ENCODE measurements at places on chromosomes 5 and 9. TPM values are rescaled to one million over a fixed set of nuclear protein-coding genes. Genes with fewer than 3 reads are reported as not detected.

- DNase-seq, result no peak
These were observed 185.2 kb upstream of the KLF4 start for GRCh38 chr9:107674721-107675277.

- DNase-seq, result peak; percentile 19
These were observed 54.2 kb downstream of the RASGRF2 start for GRCh38 chr5:81014348-81014747.

- no peak for DNase-seq
These were observed 55.4 kb downstream of the ACER2 start for GRCh38 chr9:19464061-19464763.

DNA sequence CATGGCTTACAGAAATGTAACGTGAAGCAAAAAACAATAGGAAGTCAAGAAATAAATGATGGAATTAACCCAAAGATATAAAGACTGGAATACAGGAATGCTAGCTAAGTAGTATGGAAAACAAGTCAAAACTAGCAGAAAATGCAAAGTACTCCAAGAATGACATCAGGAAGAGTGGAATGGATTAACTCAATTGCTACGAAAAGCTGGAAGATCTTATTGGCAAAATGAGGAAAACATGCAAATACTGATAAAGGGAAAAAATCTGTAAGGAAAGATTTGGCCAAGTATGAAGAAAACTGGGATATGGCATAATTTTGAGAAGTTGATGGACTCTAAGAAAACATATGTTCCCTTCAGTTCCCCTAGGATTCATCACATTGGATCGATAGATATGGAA is 324.5 kb upstream of the ZNF608 start:
- DNase-seq, result no peak

DNA sequence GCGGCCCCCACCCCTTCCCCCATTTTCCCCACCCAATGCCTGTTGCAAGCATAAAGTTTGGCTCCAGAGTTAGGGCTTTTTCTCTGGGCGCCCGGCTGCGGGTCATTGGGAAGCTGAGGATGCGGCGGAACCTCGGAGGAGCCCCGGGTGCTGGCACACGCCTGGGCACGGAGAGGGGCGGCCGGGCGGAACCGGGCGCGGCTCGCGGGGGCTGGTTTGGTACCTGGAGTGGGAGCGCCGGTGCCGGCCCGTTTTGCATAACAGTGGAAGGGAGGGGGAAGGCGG is 1.2 kb downstream of the PPARGC1B start:
- DNase-seq, result peak; percentile 70

DNA sequence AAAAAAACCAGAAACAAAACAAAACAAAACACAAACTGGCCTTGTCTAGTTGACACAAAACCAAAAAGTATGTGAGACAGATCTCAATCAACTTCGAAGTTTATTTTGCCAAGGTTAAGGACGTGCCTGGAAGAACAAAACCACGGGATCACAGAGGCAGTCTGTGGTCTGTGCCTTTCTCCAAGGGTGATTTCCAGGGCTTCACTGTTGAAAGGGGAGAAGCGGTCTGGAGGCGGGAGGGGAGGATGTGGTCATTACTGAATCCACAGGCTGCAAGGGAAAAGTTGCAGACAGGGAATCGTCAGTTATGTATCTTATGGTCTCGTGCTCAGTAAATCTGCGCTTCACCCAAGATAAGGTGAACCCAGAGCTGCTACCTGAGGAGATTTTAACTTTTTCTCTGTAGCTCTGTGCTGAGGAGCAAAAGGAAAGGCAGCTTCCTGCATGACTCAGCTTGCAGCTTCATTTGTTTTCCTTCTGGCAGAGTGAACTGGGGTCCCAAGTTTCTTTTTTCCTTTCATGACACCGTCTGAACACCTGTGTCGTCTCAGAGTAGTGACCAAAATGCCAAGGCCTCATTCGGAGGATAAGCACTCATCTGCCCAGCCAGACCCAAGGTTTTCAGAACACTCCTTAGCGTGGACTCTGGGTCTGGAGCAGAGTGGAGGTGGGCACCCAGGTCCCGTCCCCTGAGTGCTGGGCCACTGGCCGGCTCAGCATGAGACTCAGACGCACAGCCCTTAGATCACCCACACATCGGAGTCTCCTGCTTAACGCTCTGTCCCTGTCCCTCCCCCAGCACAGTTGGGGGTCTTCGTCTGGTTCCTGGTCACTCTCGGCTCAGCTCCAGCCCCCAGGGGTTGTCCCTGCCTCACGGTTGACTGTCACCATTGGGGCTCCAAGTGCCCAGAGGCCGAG is 25.9 kb downstream of the ROPN1L start:
- DNase-seq, result no peak

- no peak for DNase-seq
These were observed 13.1 kb downstream of the RNF44 start for GRCh38 chr5:176524138-176524537.

DNA sequence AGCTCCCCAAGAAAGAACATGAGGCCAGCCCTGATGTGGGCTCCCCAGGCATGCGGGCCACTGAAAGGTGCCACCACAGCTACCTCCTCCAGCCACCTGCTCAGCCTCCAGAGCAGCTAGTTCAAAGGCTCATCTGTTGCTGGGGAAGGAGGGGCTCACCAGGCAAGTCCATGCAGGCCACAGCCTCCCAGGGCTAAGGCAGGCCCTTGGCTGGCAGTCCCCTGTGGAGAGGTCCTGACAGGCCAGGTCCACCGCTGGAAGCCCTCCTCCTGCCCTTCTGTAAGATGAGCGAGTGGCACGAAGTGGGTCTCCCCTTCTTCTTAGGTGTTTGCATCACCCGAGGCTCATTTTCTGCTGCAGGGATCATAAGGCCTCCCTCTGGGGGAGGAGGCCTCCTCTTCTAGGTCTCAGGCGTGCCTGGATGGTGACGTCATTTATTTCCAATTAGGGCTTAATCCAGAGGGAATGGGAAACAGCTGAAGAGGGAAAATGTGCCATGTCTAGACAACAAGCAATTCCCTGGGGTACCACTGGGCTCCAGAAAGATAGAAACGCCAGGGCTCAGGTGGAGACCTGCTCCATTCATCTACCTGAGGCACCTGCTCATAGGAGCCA is 91.6 kb downstream of the CFAP90 start:
- DNase-seq, result peak; percentile 52

DNA sequence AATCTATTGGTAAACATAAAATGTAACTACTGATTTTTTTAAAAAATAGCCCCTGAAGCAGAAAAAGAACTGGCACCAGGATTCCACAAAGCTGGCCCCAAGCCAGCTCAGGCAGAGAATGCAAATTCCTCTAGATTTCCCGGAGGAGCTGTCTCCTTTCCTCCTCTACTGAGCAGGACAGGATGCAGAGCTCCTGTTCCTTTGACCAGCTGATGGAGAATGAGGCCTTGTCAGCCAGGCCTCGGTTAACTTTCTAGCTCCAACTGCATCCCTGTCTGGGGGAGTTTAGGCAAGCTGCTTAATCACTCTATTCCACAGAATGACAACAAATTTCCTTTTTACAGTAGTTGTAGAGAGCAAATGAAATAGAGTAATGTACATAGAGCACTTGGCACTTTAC is 155.5 kb downstream of the GNAQ start:
- peak; percentile 47 for DNase-seq

DNA sequence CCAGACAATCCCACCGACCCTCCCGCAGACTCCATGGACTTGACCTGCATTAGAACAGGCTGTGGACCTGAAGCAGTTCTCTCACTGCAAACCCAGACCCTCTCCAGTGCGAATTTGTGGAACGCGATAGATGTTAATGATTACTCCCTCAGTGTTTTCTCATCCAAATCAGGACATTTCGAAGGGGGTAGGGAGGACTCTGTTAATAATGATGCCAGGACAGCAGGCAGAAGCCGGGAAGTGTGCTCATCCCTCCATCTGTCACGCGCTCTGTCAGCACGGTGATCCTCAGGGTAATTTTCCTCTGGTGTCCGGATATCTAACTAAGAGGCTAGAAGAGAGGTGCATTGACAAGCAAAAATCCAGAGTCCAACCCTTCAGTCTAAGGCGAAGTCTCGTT is 18.8 kb downstream of the RAPGEF1 start:
- DNase-seq, result no peak

GRCh38 chr9:128116104-128117083 is 11.1 kb downstream of the PTGES2 start:
- no peak for DNase-seq

GRCh38 chr5:13700626-13701025 is 243.9 kb downstream of the DNAH5 start:
- DNase-seq, result no peak

DNA sequence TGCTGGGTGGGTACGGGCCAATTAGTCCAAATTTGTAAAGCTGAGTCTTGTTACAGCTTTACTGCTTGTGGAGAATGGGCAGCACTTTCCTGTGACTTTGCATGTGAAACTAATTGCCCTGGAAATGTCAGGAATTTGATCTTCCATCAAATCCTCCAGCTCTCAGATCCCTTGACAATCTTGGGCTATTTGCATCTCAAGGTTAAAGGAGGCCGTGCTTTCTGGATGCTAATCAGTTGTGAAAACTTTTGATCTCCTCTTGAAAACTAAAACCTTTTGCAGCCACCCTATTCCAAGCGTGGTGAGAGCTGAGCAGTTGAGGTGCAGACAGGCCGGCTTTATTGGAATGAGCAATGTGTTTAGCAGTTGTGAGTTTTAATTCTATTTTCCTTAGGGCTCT is 68.0 kb upstream of the CLINT1 start:
- DNase-seq, result no peak

- no peak for DNase-seq
These were observed 54.6 kb downstream of the MVB12B start for GRCh38 chr9:126381195-126381594.

GRCh38 chr5:142736247-142736632 is 33.9 kb upstream of the ARHGAP26 start:
- DNase-seq, result no peak

DNA sequence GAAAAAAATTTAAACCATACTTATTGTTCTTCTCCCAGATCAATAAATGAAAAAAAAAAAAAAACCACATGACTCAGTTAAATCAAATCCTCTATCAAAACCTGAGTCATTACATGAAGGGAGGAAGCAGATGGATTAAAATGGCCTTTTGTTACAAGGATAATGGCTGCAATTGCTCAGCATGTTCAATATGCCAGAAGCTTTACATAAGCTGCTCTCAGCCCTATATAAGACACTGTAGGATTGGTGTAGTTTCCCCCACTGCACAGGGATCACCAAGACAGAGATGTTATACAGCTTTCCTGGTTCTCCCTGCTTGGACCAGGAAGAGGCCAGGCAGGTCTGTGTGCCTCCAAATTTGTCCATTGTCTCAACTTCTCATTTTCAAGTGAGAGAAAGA is 101.6 kb upstream of the MAP1B start:
- DNase-seq, result peak; percentile 4

GRCh38 chr9:110126986-110127864 is 80.7 kb downstream of the C9orf152 start:
- no peak for DNase-seq

GRCh38 chr5:122760236-122760635 is 14.6 kb upstream of the SNX2 start:
- DNase-seq, result no peak

GRCh38 chr9:137243626-137244485 is 2.8 kb downstream of the TUBB4B start:
- DNase-seq, result no peak

DNA sequence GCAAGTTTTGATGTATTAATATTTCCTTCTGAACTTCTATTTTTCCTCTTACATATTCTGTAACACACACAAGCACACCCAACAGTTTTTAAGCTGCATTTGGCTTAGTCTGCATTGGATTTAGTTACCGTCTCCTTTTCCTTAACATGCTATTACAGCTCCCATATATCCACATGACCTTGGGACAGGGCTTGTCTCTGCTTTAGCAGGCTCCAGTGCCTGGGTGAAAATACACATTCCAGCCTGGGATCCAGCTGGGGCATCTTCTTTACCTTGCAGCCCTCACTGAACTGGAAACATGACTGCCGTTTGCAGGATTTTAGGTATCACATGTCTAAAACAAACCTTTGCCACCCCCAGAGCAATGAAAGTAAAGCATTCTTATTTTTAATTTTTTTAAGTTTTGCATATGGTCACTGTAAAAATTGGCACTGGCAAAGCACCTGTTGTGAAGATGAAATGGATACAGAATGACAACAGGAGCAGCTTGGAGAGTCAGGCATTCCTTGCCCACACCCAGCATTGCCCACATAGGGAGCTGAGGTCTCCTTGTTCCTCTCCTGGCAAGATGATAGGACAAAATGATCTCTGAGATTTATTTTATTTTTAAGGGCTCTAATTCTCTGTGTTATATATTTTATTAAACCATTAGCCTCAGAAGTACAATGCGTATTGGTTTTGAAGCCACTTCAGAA is 4.0 kb downstream of the GADD45G start:
- DNase-seq, result no peak

DNA sequence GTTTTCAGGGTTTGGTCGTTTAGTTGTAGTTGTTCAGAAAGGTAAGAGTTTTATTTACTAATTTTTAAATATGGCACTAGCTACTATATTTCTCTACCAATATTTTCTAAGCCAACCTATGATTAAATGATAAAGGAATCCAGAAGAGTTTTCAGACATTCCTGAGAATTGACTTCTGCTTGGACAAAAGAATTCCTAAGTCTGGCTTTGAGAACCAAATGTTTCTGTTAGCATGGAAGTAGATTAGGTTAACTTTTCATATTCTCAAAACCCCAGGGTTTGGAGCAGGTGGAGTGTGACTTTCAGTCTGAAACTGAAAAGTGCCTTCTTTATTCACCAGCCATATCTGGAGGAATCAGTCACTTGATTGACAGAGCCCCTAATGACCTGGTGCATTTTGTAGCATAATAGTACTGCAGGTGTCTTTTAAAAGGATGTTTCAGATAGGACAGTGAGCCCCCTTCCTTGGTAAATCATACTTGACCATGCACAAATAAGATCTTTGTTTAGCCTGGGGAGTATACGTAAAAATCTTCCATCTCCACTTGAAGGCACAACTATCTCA is 457.0 kb upstream of the ZNF462 start:
- DNase-seq, result no peak

- no peak for DNase-seq
These were observed 272.5 kb upstream of the IRX1 start for GRCh38 chr5:3323144-3323543.

GRCh38 chr5:116900793-116901192 is 326.2 kb upstream of the SEMA6A start:
- no peak for DNase-seq

The AGXT2 gene
- not detected for total RNA-seq

The IFNK gene
- total RNA-seq, result not detected

The PLEKHG4B gene
- total RNA-seq, result 0.28 TPM

The NR2F1 gene
- total RNA-seq, result 3.0 TPM

The LRRC14B gene
- total RNA-seq, result not detected

The SEMA4D gene
- total RNA-seq, result 16.7 TPM

The MEIKIN gene
- not detected for total RNA-seq

The MORN5 gene
- not detected for total RNA-seq

The CTXN3 gene
- total RNA-seq, result not detected

The SLC34A1 gene
- not detected for total RNA-seq

The CKMT2 gene
- not detected for total RNA-seq

The CATSPER3 gene
- total RNA-seq, result 0.90 TPM

The SLC2A6 gene
- total RNA-seq, result 1.8 TPM

The LCN9 gene
- total RNA-seq, result not detected

The C9orf152 gene
- total RNA-seq, result not detected

All from A673 (cell line).